C1 segment of cervical spinal cord (tissue), 14 donors: ENCODE measurements at places on chromosomes 1 and 21.
A peak's percentile ranks its signal among the peaks of the same experiment; 100 is the strongest.

DNA sequence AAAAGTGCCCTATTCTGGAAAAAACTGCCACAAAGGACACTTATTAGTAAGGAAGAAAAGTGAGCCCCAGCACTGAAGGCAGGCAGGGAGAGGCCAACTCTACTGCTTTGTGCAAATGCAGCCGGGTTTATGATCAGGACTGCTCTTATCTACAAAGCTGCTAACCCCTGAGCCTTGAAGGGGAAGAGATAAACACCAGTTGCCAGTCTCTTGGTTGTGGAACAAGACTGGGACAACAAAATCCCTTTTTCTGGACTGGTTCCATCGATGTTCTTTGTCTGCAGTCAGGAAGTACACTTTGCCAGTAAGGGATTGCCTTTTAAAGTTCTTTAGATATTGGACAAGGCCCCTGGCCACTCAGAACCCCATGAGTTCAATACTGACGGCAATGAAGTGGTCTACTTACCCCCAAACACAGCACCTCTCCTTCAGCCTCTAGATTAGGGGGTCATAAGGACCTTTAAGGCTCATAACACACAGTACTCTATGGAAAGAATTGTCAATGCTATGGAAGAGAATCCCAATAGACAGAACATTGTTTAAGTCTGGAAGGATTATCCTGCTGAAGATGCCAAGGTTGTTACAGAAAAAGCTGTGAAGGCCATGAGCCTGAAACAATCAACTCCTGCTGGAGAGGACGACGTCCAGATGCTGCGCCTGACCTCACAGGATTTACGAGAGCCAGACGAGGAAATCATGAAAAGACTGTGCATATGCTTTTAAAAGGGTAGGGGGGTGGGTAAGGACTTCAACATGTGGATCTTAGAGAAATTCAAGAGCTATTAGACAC is 43.6 kb downstream of the GNB1 start:
- DNase-seq: peak; percentile 24

GRCh38 chr1:67696708-67697107 is 11.7 kb downstream of the GADD45A start:
- DNase-seq: no peak

DNA sequence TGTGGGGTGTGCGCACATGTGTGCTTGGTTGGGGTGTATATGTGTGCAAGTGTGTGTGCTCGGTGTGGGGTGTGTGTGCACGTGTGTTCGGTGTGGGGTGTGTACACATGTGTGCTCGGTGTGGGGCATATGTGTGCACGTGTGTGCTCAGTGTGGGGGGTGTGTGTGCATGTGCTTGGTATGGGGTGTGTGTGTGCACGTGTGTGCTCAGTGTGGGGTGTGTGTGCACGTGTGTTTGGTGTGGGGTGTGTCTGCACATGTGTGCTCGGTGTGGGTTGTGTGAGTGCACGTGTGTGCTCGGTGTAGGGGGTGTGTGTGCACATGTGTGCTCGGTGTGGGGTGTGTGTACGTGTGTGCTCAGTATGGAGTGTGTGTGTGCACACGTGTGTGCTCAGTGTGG is 77.5 kb downstream of the PRDM16 start:
- DNase-seq: no peak

GRCh38 chr1:214989341-214989740 is 93.2 kb upstream of the KCNK2 start:
- no peak for DNase-seq

- DNase-seq: no peak
Observed at GRCh38 chr1:80994934-80995333, 805.8 kb upstream of the ADGRL2 start.
